ENCODE measurements at places on chromosomes 7 and 10.

DNA sequence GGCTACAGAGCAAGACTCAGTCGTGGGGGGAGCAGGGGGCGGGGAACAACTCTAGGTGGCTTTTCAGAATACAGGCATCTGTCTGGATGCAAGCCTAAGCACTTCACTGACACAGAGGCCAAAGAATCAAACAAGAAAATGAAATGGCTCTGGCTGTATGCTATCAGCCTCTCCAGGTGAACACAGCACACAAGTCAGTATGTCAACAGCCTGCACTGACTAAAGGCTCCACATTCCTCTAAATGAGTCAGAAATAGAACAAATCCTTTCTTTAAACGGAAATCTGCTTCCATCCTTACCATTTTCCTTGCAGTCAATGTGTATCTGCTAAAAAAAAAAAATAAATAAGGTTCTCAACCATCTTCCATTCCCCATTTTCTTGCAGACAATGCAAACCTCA, 88.3 kb downstream of the ARMH3 start:
- ATAC-seq = no peak

GRCh38 chr7:146874722-146875121, 758.1 kb downstream of the CNTNAP2 start:
- no peak for ATAC-seq

DNA sequence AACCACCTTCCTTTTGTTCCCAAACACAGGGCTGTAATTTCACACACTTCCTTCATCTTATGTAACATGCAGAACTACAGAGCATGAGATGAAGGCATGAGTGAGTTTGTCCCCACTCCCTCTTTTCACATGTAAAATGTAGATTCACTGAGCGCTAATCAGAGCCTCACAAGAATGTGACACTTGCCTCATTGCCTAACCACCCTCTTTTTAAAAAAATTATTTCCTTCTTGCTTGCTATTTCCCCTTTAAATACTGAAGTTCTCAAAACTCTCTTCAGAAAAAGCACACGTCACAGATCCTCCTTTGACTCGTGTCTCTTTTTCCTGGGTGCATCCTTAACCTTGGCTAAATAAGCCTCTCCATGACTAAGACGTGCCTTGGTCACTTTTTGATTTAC, 121.2 kb upstream of the TARP start:
- ATAC-seq = no peak

- no peak for ATAC-seq
Measured at GRCh38 chr7:130886438-130887135, 152.6 kb upstream of the KLF14 start.

DNA sequence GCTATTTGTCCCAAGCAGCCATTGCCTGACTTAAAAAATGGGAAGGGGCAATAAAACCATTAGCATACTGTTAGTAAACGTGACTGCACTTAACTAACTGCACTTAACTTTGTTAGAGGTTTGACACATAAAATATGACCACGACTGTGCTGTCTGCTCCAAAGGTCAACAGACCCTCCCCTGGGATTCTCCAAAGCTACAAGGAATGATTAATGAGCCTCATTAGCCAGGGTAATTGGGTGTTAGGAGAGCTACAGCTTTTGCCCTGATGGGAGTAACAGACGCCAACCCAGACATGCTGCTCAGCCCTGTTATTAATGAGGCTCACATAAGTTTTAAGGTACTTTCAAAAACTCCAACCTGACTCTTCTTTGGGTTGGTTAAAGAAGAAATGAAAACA, 129.4 kb upstream of the PLPP4 start:
- peak; percentile 98 for ATAC-seq

DNA sequence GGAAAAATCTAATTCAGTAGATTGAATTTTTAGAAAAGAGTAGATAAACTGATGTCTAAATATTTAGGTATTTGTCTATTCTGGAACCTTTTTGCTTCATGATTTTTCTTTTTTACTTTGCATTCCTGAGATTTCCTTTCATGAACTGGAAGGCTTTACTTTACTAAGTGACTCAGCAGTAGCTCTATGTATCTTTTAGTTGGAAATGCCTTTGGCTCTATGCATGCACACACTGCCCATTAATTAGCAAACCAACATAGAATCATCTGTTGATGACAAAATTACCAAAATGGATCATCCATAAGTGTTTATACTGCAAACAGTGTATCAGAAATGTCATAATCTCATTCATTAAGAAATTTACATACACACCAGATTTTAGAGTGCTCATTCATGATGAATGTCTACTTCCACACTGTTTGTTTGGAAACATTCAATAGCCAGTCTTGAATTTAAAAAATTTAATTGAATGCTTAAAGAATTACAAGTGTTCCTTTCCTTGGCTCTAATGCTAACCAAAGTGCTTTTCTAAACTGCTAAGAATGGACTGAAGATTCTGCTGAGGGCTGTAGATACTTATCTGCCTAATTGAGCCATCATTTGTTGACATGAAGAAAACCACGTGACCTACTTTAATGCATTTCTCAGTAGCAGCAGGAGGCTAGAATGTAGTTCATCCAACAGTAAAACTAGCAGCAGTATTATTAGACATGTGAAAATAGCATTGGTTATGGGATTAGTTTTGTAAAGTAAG, 282.0 kb downstream of the ADK start:
- peak; percentile 66 for ATAC-seq

DNA sequence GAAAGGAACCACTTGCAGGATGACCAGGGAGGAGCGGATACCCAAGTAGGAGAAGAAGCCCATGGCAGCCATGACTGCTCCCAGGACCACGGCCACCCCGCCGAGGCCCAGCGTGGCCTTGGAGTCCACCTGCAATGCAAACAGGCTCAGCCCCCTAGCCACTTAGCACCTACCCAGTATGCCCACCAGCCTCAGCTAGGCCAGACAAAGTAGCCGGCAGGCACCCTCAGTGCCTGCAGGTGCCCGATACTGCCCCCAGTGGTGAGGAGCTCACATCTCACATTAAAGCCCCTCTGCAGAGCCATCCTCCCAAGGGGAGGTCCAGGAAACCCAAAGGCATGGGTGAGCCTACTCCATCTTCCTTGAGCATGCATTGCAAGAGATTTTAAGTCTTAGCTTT, 6.6 kb downstream of the NPC1L1 start:
- peak; percentile 56 for ATAC-seq

DNA sequence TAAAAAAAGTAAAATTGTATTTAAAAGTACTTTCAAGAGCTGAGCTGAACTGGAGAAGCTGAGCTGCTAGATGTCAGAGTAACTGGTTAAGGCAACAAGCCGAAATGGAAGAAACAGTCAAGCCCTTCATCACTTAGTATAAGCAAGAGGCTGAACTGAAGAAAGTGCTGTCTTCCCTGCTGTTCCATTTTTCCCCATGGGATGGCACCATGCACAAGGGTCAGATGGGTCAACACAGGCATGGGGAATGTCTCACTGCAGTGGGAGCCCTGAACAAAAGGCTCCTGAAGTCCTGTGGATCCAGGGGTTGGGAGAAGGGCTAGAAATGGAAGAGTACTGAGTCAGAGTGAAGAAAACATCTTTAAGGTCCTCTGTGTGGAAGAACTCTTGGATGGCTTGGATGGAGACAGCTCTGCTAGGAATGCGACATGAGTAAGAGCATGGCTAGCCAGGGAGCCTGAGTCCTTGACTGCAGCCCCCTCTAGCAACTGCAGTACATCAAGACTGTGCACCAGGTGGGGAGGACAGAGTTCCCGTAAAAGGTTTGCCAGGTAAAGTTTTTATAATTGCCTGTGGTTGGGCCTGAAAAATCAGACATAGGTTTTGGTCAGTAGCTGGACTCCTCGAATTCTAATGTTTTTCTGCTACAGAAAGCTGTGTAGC, 348.3 kb downstream of the GPR158 start:
- ATAC-seq = no peak

- no peak for ATAC-seq
Measured at GRCh38 chr10:22326145-22326702, 5.3 kb downstream of the BMI1 start.

- ATAC-seq = peak; percentile 66
Measured at GRCh38 chr10:63157845-63158624, 24.9 kb downstream of the NRBF2 start.

GRCh38 chr7:151560243-151560642, 40.5 kb upstream of the RHEB start:
- no peak for ATAC-seq

- ATAC-seq = peak; percentile 86
Measured at GRCh38 chr7:45089341-45089891, 647 bp upstream of the NACAD start.

- ATAC-seq = no peak
Measured at GRCh38 chr7:74070619-74070921, 13.0 kb upstream of the LIMK1 start.

DNA sequence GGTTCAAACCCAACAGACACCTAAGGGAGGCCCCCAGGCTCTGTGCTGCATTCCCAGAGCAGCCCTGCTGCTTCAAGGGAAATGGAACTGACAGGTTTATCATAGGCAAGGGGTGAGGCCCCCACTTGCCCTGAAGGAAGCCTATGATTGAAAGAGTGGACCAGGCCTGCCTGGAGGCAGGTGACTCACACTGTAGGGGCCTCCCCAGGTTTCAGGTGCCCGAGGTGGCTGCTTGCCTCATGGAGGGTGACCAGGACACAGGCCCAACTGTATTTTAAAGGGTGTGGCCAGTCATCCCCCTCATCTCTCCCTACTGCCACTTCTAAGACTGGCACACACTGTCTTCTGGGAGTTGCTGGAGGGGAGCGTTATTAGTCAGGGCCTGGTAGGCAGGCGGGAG, 85.4 kb downstream of the ATXN7L1 start:
- ATAC-seq = no peak

DNA sequence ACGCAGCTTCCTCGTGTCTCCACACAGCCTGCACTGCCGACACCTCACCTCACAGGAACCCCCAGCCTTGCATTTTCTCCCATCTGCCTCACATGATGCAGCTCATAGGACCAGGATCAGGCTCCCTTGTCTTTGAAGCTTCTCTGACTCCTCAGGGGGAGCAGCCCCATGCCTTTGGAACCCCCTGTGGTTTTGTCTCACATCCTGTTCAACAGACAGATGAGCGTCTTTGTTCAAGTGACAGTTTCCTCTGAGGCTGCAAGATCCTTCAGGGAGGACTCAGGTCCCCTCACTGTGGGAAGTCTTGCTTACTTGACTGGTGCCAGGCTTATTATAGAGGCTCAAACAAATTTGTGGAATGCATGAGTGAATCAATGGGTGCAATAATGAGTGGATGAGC, 667.1 kb downstream of the INHBA start:
- no peak for ATAC-seq

Data from motor neuron (in vitro differentiated cells).